Fibroblast of villous mesenchyme (primary cell): ENCODE measurements at places on chromosomes 7 and 10. TPM values are rescaled to one million over a fixed set of nuclear protein-coding genes. Genes with fewer than 3 reads are reported as not detected.

DNAH11 gene
- total RNA-seq: under 0.01 TPM in 2 replicates

CTBP2 gene
- 74.3 and 84.7 TPM in 2 replicates for total RNA-seq

FAM237B gene
- not detected in 2 replicates for total RNA-seq

GJD4 gene
- total RNA-seq: not detected in 2 replicates

RTKN2 gene
- total RNA-seq: 8.7 and 15.1 TPM in 2 replicates

CDH23 gene
- under 0.01 TPM in 2 replicates for total RNA-seq

ITGB8 gene
- 6.4 and 13.0 TPM in 2 replicates for total RNA-seq

NEUROG3 gene
- total RNA-seq: not detected in 2 replicates

CPN1 gene
- total RNA-seq: not detected in 2 replicates

SFTPA1 gene
- total RNA-seq: not detected in 2 replicates

OR2F1 gene
- total RNA-seq: not detected in 2 replicates

CPA1 gene
- total RNA-seq: 0.32 and 0.86 TPM in 2 replicates

HOXA10 gene
- total RNA-seq: 39.0 and 47.1 TPM in 2 replicates

SMKR1 gene
- total RNA-seq: not detected in 2 replicates

UNCX gene
- not detected in 2 replicates for total RNA-seq

DMBT1 gene
- total RNA-seq: under 0.01 TPM in 1 of 2 replicates, not detected in the other

GNGT1 gene
- not detected in 2 replicates for total RNA-seq

ADAM22 gene
- 0.64 and 1.3 TPM in 2 replicates for total RNA-seq

CCDC136 gene
- 9.9 and 10.6 TPM in 2 replicates for total RNA-seq

ZC3HAV1L gene
- 13.9 and 21.2 TPM in 2 replicates for total RNA-seq

EPHA1 gene
- total RNA-seq: 0.32 TPM in 1 of 2 replicates, not detected in the other

MSMB gene
- not detected in 2 replicates for total RNA-seq

SH2B2 gene
- total RNA-seq: 0.43 and 0.97 TPM in 2 replicates

BHLHA15 gene
- total RNA-seq: 1.3 TPM in 1 of 2 replicates, not detected in the other

ARMC3 gene
- total RNA-seq: not detected in 2 replicates

RSPH10B gene
- total RNA-seq: under 0.01 TPM in 1 of 2 replicates, not detected in the other

CUEDC2 gene
- 51.0 and 54.8 TPM in 2 replicates for total RNA-seq

ATOH7 gene
- total RNA-seq: under 0.01 TPM in 1 of 2 replicates, not detected in the other

C7orf57 gene
- under 0.01 and 0.43 TPM in 2 replicates for total RNA-seq

CYP17A1 gene
- total RNA-seq: not detected in 2 replicates

PDK4 gene
- total RNA-seq: under 0.01 TPM in 2 replicates

NODAL gene
- not detected in 2 replicates for total RNA-seq

PNLIPRP2 gene
- not detected in 2 replicates for total RNA-seq

TEX47 gene
- total RNA-seq: not detected in 2 replicates

MRPS33 gene
- total RNA-seq: 20.0 and 20.7 TPM in 2 replicates

MKI67 gene
- total RNA-seq: 14.2 and 21.2 TPM in 2 replicates

PHKG1 gene
- 0.43 and 0.64 TPM in 2 replicates for total RNA-seq

HMX3 gene
- not detected in 2 replicates for total RNA-seq

IGFBP3 gene
- total RNA-seq: 88.5 and 175 TPM in 2 replicates

EVX1 gene
- total RNA-seq: not detected in 2 replicates

ADAMTS14 gene
- total RNA-seq: 0.86 and 1.6 TPM in 2 replicates

MKX gene
- 5.8 and 6.9 TPM in 2 replicates for total RNA-seq

ARL3 gene
- 5.5 and 6.0 TPM in 2 replicates for total RNA-seq

AGBL3 gene
- 1.3 and 1.6 TPM in 2 replicates for total RNA-seq

ACTL6B gene
- not detected in 2 replicates for total RNA-seq

PALD1 gene
- total RNA-seq: 0.32 TPM in 1 of 2 replicates, not detected in the other

CLEC5A gene
- not detected in 2 replicates for total RNA-seq

PGAM2 gene
- under 0.01 and 0.32 TPM in 2 replicates for total RNA-seq

ANKRD2 gene
- total RNA-seq: 0.32 and 0.86 TPM in 2 replicates

CCDC172 gene
- total RNA-seq: not detected in 2 replicates

STAMBPL1 gene
- 98.9 and 120 TPM in 2 replicates for total RNA-seq

SPACDR gene
- not detected in 2 replicates for total RNA-seq

RPEL1 gene
- total RNA-seq: 0.32 and 0.43 TPM in 2 replicates

IDI2 gene
- total RNA-seq: not detected in 2 replicates

OR2A5 gene
- not detected in 2 replicates for total RNA-seq

HOXA4 gene
- total RNA-seq: 0.97 and 1.3 TPM in 2 replicates

UPP1 gene
- 25.9 and 34.5 TPM in 2 replicates for total RNA-seq

PPP1R17 gene
- total RNA-seq: not detected in 2 replicates

EFCAB10 gene
- total RNA-seq: under 0.01 TPM in 1 of 2 replicates, not detected in the other

OR2AE1 gene
- total RNA-seq: 0.32 TPM in 1 of 2 replicates, not detected in the other
